ENCODE measurements at places on chromosomes 16 and 17.

DNA sequence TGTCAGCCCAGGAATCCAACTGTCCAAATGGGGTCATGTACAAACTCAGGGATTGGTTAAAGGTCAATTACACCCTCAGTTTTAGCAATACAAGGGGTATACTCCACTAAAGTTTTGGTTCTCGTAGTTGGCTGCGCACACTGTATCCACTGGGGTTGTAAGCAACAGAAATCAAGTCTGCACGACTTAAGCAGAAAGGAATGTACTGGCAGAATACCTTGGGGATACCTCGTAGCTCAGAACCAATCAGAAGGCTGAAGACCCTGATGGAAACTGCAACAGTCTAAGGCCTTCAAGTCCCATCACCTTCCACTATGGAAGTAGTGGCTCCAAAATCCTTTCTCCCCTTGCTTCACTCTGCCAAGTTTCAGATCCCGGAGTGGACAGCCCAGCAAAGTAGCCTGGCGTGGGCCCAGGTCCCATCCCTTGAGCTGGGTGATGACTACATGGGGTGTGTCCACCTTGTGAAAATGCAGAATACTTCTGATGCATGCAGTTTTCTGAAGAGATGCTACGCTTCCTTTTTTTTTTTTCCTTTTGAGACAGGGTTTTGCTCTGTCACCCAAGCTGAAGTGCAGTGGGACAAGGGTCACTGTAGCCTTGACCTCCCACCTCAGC lies 21.1 kb upstream of the RPH3AL start:
- no peak for DNase-seq

DNA sequence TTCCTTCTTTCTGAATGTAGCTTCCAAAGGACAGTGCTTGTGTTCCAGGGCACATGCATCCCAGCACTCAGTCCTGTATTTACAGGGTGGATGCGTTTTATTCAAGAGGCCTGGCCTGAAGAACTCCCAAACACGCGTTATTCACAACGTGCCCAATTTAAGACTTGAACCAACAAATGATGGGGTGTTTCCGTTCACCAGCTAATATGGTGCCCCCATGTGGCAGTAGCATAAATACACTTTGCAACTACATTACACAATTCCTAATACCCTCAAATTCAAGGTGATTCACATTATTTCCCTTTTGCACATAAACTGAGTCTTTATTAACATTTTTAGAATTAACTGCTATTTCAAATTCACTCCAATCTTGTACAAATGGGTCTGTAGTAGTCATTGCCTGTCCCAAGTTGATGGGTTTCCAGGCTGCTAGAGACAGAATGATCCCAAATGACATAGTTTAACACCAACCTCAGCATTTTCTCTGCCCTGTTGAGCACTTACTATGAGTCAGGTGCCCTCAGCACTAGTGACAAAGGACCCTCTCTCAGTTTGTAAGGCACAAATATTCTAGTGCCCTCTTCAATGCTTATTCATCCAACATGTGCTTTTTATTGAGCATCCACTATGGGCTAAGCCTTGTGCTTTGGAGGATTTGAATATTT lies 26.9 kb downstream of the HSD17B2 start:
- DNase-seq = no peak

GRCh38 chr17:9470171-9470570 lies 105.4 kb downstream of the STX8 start:
- DNase-seq = no peak

- DNase-seq = no peak
Measured at GRCh38 chr16:11698271-11698689, 30.0 kb downstream of the SNN start.

DNA sequence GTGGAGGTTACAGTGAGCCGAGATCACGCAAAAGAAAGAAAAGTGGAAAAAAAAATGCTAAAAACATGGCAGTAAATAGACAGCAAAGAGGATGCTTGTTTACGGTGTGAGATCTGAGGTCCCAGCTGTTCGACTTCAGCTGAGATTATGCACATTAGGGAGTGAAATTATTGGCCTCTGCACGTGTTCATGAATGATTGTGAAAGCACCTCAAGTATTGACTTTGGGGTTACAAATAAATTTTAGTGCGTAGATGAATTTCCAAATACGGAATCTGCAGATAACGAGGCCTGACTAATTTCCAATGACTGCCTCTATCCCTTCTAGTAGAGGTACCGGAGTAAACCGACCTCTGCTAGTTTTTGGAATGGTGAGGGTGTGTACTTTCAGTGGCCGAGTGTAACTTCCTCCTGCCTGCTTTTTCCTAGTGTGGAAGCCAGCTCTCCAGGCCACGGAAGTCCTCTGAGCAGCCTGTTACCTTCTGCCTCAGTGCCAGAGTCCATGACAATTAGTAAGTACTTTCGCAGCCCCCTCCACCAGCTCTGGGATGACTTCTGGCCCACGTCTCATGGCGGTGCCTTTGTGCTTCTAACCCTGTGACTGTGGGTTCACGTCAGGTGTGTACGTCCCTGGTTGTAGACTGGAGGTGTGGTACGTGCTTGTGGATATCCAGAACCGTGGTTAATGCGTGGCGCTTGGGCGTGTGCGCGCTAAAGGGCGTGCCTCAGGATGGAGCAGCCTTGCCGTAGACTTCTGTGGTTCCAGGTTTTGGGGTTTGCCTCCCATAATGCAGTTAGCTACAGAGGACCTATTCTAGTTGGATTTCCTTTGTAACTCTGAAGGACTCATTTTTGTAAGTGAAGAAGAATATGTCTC lies 102.1 kb downstream of the SNX29 start:
- no peak for DNase-seq

- DNase-seq = no peak
Measured at GRCh38 chr16:31192856-31193642, 9.5 kb downstream of the PYCARD start.

- DNase-seq = no peak
Measured at GRCh38 chr16:52553322-52553721, 6.4 kb upstream of the TOX3 start.

DNA sequence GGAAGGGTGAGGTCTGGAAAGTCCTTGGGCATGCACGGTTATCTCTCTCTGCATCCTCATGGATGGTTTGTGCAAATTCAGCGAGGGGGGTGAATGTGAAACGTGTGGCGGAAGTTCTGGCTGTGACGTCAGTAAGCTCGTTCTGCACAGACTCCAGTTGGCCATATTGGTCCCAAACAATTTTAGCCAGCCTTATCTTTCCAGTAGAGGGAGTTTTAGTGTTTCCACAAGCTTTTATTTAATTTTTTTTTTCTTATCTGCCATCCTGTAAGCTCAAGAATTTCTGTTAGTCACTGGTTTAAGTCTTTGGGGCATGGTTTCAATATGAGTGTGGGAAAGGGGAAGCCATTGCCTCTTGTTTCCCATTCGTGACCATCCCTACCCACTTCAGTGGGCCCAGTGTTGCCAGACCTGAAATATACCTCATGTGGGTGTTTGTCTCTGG lies 39.0 kb downstream of the HLF start:
- DNase-seq = no peak

- DNase-seq = no peak
Measured at GRCh38 chr16:53678155-53678554, 25.5 kb downstream of the RPGRIP1L start.

DNA sequence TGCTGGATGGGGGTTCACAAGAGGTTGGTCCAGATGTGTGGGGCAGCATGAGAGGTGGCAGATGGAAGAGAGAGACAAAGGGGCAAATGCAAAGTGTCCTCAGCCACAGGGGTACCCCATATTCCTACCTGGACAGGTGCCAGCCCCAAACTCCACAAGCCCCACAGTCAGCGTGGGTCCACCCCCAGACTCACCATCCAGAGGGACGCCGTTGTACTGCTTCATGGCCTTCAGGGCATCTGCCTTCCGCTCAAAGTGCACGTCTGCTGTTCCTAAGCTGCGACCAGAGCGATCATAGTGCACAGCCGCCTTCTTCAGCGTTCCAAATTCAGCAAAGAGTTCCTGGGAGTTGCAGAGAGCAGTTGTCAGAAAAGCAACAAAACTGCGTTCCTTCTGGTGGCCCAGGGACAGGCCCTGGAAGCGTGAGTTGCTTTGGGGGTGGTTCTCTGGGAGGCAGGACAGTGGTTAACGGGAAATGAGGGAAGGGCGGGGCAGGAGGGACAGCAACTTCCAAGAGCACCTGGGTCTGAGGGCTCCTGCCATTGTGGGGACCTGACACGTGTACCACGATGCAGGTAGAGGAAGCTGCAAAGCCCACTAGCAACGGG lies 2.3 kb downstream of the ALYREF start:
- no peak for DNase-seq

Measured in brain (organoid and tissue), 16 donors.